ENCODE measurements at places on chromosomes 1 and 21. TPM values are rescaled to one million over a fixed set of nuclear protein-coding genes. Genes with fewer than 3 reads are reported as not detected.

GRCh38 chr1:56452027-56453011 lies 127.0 kb downstream of the PLPP3 start:
- no peak for DNase-seq

- no peak for DNase-seq
These were observed 269.2 kb downstream of the SDCCAG8 start for GRCh38 chr1:243525085-243525487.

DNA sequence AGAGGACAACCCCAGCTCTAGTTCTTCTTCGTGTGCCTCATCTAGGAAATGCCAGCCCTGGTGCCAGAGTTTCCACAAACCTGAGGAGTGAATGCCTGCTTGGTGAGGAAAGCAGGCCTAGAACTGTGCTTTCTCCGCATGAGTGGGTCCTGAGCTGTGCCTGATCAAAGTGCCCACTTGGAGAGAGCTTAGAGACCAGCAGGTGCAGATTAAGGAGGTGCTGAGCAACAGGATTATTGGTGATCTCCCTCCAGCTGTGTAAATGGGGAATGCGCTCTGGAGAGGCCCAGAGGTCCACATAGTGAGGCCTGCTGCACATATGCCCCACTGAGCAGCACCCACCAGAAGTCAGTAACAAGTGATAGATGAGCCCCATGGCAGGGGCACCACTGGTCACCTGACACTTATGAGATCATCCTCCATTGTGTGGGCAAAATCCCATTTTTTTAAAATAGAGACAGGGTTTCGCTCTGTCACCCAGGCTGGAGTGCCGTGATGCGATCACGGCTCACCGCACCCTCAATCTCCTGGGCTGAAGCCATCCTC lies 127.2 kb upstream of the ZC3H12A start:
- DNase-seq, result no peak

Gene PLCH2
- total RNA-seq, result 3.1 TPM

Gene GJA5
- 0.86 TPM for total RNA-seq

GRCh38 chr1:211479624-211480023 lies 12.3 kb downstream of the RD3 start:
- no peak for DNase-seq

DNA sequence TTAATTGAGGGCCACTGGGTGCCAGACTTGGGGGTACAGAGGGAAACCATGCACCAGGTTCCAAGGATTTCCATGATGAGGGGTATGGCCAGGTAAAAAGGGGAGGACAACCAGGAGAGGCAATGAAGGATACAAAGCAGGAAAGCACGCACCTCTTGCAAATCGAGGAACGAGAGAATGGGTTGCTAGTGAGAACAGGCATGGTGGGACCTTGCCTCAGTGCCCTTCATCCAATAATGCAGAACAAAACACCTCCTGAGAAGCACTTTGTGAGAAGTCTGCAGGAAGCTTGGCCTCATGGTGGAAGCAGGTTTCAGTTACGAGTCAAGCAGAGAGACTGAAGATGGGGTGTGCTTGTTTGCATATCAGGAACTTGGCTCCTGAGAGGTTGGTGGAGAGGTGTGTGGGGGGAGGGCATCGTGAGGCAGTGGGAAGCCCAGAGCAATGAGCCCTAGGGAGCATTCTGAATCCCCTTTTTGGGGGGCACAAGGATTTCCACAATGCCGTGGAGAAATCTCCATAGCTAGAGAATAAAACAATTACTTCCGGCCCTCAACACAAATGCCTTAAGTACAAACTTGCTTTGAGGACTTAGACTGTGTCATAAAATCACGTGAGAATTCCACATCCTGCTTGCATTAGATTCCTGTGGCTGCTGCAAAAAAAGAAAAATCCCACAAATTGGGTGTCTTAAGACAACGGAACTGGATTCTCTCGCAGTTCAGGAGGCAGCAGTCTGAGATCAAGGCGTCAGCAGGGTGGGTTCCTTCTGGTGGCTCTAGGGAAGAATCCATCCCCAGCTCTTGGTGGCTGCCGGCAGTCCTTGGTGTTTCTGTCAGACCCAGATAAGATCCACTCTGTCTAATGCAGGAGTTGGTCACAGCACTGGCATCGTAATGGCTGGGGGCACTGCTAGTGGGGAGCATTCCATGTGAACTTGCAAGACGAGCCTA lies 54.9 kb upstream of the BACE2 start:
- peak; percentile 14 for DNase-seq
